Nephron progenitor cell (in vitro differentiated cells): ENCODE measurements at places on chromosomes 7 and 10.

DNA sequence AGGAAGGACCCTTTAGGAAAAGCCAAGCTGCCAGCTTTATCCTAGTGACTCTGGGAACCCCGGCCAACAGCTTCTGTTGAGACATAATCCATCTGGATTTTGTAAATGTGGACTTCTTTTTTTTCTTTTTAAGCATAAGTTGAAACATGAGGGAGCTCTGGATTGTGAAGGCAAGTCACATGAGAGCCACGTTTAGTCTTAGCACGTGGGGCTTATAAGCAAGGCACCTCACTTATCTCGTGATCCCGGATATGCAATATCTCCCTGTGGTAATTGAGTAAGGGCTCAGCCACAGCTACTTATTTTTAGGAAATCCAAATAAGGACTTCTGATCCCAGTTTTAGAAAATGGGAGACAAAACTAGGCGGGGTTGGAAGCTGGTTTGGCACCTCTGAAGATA, 111.2 kb upstream of the PTN start:
- DNase-seq: no peak

- DNase-seq: no peak
Measured at GRCh38 chr7:131604841-131605279, 48.4 kb upstream of the PODXL start.

DNA sequence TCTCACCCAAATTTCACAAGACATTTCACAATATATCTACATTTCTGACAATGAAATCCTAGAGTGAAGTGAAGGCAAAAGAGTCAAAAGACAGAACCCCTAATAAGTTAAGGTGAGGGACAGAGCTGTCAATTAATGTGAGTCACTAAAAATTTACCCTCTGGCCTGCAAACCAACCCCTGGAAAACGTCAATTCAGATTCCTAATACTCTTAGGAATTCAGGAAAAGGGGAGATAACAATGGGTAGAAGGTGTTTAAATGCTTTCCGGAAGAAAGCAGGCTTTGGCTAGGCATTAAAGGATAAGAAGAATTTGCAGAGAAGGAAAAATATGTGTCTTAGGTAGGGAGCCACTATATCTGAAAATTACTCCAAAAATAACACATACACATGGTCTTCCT, 299.6 kb downstream of the INHBA start:
- DNase-seq: no peak

DNA sequence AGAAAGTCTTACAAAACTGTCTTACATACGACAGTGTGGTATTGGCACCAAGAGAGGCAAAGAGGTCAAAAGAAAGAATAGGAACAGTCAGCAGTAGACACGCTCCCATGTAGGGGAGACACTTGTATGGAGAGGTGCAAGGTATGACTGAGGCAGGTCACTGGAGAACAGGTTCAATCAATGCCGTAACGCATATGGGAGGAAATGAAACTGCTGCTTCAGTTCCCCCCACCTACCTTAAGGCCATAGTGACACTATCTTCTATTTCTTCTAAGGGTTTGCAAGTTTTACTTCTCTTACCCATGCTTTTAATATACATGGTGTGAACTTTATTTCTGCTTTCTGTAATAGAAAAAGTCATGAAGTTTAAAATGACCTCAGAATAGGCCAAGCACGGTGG, 5.5 kb upstream of the PITRM1 start:
- no peak for DNase-seq

DNA sequence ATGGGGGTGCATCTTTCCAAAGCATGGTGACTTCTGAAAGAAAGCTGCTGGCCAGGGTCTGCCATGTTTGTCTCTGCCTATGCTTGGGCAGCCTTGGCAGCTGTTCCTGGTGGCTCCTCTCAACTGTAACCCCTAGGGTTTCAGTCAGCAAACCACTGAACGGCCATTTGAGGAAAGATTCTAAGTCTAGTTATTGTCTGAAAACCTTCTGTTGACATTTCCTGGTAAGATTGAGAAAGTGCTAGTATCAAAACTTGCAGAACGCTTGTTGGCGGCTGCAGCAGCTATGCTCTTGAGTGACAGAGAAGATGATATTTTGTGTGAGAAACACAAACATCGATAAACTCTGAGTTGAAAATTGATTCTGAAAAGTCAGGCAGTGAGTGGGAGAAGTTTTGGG, 523.1 kb downstream of the LRMDA start:
- DNase-seq: no peak

- DNase-seq: no peak
Measured at GRCh38 chr7:157622408-157623205, 285.8 kb downstream of the DNAJB6 start.

- no peak for DNase-seq
Measured at GRCh38 chr7:20270867-20271266, 53.7 kb upstream of the MACC1 start.
